Cerebellar nuclear complex (tissue), 1 donor: ENCODE measurements at places on chromosomes 3 and 15.

DNA sequence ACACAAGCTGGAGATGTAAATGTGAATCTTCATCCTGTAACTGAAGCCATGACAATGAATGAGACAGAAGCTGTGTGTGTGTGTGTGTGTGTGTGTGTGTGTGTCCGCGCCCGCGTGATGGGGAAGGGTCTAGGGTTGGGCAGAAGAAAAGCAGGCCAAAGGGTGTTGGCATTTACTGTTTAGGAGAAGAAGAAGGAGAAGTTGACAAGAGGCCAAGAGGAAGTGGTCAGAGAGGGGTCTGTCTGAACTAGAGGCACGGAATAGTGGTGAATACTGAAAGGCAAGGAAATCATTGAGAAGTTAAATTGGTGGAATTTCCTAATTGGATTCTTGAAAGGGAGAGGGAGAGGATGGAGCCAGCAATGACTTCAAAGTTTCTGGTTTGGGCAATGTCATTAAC, 5.6 kb upstream of the NCEH1 start:
- no peak for DNase-seq

DNA sequence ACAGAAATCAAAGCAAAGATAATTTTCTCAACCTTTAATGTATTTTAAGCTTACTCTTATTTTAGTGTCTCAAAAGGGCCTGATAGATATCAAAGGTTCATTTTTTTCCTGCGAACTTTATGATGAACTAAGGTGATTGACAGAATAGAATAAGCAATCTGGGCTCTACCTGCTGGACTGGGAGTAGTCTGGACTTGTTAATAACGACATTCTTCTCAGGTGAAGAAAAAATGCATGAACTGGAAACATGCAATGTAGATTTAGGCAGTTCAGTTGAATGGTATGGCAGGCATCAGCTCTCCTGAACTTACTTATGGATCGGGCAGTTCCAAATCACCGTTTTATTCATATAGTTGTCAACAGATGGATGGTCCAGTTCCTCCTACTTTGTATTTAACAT, 189.7 kb upstream of the ZBTB20 start:
- DNase-seq: no peak

- no peak for DNase-seq
Measured at GRCh38 chr3:127671523-127672428, 976 bp upstream of the ABTB1 start.

GRCh38 chr15:31034152-31034551, 42.7 kb upstream of the MTMR10 start:
- no peak for DNase-seq

GRCh38 chr3:152084441-152085158, 184.1 kb upstream of the MBNL1 start:
- no peak for DNase-seq

GRCh38 chr3:128501431-128501830, 8.4 kb upstream of the GATA2 start:
- DNase-seq: no peak

- no peak for DNase-seq
Measured at GRCh38 chr3:195870937-195871336, 37.4 kb downstream of the TNK2 start.

GRCh38 chr15:99711625-99712024, 21.6 kb downstream of the LYSMD4 start:
- no peak for DNase-seq

DNA sequence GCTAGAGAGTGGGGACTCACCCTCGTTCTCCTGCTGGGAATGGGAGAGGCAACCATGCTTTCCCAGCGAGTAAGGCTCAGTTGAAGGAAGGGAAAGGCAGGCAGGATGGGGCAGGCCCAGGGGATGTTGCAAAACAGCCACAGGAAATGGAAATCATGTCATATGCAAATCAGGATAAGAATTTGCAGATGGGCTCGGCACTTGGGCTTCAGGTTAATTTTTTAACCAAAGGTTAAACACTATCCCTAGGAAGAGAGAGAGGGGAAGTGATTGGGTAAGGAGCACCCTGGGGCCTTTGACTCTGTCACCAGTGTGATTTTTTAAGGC, 14.6 kb upstream of the PLA2G4E start:
- DNase-seq: no peak

GRCh38 chr3:189902230-189903186, 218.2 kb downstream of the P3H2 start:
- DNase-seq: no peak

- no peak for DNase-seq
Measured at GRCh38 chr3:189947948-189948723, 172.6 kb downstream of the P3H2 start.

DNA sequence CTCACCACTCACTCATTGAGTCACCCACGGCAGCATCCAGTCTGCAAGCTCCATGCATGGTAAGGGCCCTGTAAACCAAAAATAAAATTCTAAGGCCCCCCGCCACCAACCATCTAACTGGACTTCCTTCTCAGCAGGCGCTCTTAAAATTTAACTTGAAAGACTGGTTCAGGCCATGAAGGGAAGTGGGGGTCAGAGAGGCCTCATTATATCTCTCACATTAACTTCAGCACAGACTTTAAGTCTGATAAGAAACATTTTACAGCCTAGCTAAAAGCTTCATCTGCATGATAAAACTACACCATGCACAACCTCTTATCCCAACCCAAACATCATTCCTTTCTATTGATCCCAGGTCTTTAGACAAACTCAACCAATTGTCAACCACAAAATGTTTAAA, 38.5 kb downstream of the FBLN2 start:
- DNase-seq: no peak

- peak; percentile 25 for DNase-seq
Measured at GRCh38 chr15:63288778-63289378, 11.5 kb downstream of the APH1B start.

DNA sequence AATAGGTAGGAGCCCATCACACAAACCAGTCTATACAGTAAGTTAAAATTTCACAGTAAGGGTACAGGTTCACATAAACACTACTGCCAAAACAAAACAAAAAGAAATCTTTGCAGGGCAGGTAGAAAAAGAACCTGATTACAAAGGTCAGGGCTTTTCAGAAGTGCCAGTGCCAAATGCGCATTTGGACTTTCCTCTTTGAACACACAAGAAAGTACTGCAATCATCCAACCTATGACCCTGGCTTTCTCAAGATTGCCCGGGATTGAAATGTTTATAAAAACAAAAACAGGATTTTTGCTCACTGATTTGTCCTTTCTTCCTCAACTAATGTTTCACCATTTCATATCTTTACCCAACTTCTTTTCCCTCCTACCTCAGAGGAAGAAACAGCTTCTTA, 47.4 kb downstream of the CBLB start:
- DNase-seq: no peak

DNA sequence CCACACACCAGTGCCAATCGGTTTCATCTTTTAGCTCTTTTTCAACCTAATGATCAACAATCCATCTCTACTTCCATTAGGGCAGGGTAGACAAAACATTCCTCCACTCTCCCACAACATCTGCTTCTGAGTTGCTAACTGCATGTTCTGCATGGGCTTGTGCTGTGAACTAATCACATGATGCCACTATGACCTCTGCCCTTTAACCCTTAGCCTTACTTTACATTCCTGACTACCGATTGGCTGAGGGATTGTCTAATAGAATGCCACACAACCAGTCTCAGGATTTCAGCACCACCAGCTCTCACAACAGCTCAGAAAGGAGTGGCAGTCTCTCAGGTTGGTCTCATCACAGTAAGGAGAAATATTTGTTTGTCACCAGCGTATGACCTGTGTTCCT, 562.8 kb downstream of the ROBO2 start:
- no peak for DNase-seq

DNA sequence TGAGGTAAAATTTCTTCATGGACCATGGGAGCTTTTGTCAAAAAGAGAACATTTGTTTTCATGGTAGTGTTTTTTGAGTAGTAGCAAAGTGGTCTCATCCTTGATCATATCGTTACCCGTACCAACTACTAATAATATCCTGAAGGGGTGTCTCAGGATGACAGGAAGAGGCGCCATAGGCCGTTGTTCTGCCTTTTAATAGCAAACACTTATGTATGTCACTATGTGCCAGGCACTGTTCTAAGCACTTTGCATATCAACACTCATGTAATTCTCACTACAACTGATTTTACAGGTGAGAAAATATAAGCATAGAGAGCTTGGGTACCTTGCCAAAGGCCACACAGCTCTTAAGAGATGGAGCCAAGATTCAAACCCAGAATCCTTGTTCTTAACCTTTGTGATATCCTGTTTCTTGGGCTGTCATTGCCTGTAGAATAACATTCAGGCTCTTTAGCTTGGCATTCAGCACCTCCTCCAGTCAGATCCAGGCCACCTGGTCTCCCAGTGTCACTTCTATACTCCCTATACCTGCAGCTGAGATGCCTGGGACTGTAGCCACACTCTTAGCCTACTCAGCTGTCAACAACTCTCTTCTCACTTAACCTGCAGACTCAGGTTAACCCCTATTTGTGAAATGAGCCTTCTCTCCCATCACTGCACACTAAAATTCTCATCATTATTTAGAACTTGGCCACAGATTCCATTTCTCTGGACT, 113.7 kb downstream of the USP13 start:
- no peak for DNase-seq

DNA sequence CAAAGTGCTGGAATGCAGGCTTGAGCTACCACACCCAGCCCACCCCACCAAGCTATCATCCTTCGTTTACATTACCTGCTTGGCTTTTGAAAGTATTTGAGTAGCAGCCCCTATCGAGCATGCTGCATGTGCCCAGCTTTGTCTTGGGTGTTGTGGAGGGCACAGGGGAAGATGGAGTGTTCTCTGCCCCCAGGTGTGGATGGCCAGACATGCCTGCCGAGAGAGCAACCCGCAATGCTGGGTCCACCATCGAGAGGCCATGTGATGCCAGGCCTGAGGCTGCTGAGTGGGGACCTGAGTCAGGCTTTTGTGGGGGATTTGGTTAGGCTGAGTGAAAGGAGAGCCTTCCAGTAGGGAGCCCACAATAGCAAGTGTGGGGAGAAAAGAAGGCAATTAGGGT, 25.9 kb downstream of the FOXL2NB start:
- no peak for DNase-seq

GRCh38 chr3:134362670-134363380, 11.4 kb downstream of the AMOTL2 start:
- no peak for DNase-seq

GRCh38 chr3:81195478-81195877, 566.0 kb downstream of the GBE1 start:
- DNase-seq: no peak

DNA sequence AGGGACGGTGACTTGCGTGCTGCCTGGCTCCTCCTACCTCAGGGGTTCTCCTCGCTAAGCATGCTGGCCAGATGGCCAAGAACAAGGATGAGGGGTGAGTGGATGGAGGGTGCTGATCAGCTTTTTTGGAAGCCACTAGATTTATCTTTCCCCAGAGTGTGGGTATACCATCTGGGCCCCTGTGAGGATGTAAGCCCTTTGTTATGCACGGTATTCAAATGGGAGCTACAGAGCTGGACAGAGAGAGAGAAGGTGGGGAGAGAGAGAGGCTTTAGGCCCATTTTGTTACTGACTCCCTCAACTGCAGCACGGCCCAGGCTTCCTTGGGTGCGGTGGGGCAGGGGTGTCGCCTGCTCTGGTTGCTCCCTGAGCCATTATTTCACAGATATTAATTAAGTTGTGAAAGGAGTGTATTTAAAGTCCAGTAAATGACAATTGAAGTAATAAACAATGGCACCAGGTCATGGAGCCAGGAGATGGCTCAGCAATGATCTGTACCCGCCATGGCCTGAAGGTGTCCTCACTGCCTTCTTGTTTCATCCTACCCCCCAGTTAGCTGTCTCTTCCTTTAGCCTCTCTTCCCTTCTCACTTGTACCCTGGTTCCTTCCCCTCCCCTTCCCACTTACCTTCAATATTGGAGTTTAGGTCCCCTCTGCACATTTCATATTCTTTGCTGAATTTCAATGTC, 158.0 kb downstream of the CLSTN2 start:
- DNase-seq: no peak

DNA sequence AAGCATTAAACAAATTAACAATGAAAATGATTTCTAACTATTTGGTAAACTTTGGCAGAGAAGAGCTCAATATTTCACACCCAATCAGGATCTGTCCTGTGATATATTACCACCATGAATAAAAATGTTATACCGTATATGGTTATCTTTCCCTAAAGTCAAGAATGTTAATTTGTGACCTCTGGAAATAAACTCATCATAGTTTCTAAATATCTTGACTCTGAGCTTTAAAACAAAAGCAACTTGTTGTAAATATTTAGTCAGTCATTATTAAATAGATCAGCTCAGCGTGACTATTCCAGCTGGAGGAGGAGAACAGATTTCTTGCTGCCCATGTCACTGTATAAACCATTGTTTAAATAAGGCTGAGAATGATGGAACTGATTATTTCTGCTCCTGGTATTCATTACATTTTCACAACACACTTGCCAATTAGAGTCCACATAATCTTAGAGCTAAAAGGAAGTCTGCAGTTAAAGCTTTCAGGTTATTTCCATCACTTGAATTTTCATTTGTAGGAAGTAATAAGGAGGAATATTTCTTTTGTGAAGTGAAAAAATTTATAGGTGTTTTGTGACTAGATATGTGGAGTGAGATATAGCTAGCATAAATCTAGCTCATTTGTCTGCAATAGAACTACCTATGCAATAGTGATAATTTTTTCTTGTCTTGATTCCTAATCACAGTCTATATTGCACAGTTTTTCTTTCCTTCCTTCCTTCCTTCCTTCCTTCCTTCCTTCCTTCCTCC, 106.5 kb upstream of the P2RY1 start:
- DNase-seq: no peak

DNA sequence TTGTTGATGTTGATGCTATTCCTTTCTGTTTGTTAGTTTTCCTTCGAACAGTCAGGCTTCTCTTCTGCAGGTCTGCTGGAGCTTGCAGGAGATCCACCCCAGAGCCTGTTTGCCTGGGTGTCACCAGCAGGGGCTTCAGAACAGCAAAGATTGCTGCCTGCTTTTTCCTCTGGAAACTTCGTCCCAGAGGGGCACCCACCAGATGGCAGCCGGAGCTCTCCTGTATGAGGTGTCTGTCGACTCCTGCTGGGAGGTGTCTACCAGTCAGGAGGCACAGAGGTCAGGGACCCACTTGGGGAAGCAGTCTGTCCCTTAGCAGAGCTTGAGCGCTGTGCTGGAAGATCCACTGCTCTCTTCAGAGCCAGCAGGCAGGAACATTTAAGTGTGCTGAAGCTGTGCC, 303.2 kb downstream of the ZIC1 start:
- no peak for DNase-seq

GRCh38 chr15:25391971-25392721, 46.7 kb downstream of the UBE3A start:
- DNase-seq: no peak

- DNase-seq: no peak
Measured at GRCh38 chr3:57682284-57682683, 10.6 kb downstream of the DENND6A start.
